ENCODE measurements at places on chromosomes 3 and 15. TPM values are rescaled to one million over a fixed set of nuclear protein-coding genes. Genes with fewer than 3 reads are reported as not detected.

The PROS1 gene
- 44.2 TPM for total RNA-seq

The ASB14 gene
- total RNA-seq = not detected

The CNTN3 gene
- 0.11 TPM for total RNA-seq

The C3orf70 gene
- total RNA-seq = 16.5 TPM

The CRABP1 gene
- not detected for total RNA-seq

The SKOR1 gene
- total RNA-seq = not detected

The FBXL2 gene
- 33.4 TPM for total RNA-seq

The SEMA6D gene
- total RNA-seq = 4.0 TPM

The GLT8D1 gene
- total RNA-seq = 38.3 TPM

The LTF gene
- total RNA-seq = 1.4 TPM

The SEMA5B gene
- 0.85 TPM for total RNA-seq

The HRH1 gene
- total RNA-seq = 6.2 TPM
